Gastroesophageal sphincter (tissue), 4 donors: ENCODE measurements at places on chromosomes 7 and 10.
A peak's percentile ranks its signal among the peaks of the same experiment; 100 is the strongest.

DNA sequence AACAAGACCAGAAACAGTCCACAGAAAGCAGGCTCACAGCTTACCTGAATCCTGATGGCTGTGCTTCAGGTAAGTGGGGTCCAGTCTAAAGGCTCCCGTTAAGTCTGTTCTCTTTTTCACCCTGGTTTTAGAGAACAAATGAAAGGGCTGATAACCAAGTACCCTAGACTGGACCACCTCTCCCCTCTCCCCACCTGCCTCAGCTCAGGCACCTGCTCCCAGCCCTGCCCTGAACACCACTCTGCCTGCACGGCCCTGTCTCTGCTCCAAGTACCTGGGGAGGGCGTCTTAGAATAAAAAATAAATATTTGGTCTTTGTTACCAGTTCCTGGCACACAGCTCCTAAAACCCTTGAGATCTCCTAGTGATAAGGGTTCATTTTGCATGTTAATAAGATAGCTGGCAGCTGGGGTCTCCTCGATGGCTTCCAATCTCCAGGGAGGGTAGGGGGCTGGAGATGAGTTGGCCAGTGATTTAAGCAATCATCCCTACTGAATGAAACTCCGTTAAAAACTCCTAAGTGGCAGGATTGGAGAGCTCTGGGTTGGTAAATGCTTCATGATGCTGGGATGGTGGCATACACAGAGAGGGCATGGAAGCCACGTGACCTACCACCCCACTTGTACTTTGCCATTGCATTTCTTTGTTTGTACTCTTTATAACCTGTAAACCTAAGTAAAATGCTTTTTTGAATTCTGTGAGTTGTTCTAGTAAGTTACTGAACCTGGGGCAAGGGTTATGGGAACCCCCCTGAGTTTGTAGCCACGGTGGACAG lies 29.8 kb upstream of the FIGNL1 start:
- no peak for ATAC-seq

GRCh38 chr7:149599636-149600206 lies 102.1 kb upstream of the ZNF746 start:
- no peak for ATAC-seq

- ATAC-seq: no peak
Measured at GRCh38 chr10:86936661-86937501, 20.5 kb downstream of the MMRN2 start.

GRCh38 chr10:76558586-76558985 lies 1079.0 kb downstream of the KCNMA1 start:
- ATAC-seq: peak; percentile 57

DNA sequence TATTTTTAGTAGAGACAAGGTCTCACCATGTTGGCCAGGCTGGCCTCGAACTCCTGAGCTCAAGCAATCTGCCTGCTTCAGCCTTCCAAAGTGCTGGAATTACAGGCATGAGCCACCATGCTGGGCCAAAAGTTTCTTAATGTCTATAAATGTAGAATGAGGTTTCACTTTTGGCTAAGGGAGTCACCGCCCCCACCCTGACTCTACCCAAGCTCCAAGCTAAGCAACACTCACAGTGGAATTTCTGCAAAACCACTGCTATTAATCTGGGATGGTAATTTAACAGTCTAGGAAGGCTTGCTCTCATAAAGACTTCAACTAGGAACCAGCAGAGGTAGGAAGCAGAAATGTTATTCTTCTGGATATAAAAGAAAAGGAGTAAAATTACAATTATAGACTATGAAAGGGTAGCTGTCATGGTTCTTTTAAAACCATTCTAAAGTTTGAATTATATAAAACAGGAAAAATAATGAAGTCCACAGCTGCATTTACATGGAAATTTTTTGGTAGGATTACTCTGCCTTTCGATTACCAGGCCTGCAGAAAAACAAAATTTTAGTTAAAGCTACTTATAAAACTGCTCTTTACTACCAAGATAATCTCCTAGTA lies 211.6 kb downstream of the SFMBT2 start:
- ATAC-seq: no peak

DNA sequence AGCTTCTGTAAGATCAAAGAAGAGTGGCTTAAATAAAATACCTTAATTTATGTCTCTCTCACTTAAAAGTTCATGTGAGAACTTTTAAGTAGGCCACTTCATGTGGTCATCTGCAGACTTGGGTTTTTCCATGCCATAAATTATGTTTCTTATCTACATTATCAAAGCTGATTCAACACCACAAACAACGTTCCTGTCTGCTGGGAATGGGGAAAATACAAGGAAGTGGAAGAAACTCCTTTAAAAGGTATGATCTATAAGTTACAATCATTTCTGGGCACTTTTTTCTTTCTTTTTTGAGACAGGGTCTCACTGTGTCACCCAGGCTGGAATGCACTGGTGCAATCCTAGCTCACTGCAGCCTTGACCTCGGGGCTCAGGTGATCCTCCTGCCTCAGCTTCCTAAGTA lies 16.9 kb upstream of the OTUD1 start:
- no peak for ATAC-seq

- peak; percentile 61 for ATAC-seq
Measured at GRCh38 chr10:98323221-98324164, 55.5 kb upstream of the LOXL4 start.

GRCh38 chr7:37342176-37342687 lies 106.4 kb downstream of the ELMO1 start:
- ATAC-seq: no peak

DNA sequence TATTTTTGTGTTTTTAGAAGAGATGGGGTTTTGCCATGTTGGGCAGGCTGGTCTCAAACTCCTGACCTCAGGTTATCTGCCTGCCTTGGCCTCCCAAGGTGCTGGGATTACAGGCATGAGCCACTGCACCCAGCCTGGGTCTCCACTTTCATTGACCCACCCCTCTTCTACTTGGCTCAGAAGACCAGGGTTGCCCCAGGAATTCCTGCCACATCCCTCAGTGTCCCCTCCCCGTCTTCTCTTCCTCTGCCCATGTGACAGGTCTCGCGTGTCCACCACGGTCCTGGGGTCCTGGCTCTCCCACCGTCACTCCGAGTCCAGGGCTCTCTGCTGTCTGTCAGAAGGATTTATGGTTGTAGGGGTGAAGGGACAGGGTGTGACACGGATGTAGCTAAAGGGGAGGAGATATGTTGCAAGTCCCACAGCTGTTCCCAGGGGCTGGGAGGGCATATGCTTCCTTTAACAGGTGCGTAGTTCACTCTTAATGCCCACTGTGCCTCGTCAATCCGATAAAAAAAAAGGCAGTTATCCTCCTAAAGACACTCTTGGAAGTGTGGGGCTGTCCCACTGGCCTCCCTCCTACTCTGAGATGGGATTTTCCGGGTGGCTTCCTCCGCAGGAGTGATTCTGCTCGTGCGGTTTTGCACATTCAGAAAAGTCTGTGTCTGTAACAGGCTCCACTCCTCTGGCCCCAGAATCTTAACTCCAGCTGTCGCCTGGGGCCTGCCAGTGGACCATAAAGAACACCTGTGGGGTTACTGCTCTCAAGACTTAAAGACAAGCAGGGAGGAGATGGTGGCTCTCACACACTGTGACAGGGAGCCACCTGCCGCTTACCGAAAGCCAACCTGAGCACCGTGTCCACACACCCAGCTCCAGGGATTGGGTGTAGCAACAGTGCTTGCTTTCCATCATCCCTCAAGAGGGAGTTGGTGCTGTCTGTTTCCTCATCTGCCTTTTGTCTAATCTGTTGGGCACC lies 36.7 kb upstream of the SHH start:
- no peak for ATAC-seq

DNA sequence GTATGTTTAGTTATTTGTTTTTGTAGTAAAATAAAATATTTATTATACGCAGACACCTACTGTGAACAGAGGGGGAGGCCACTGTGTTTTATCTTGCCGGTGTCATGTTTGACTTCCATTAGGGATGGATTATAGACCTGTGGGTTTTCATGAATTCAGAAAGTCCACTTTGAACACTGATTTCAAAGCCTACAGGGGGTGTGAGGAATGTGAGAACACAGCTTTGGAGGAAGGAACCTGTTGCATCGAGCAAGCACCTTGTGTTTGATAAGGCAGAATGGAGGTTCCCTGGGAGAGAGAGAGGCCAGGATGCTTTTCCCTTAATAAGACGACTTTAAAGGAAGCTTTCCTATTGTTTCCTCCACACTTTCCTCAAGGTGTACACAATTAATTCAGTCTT lies 665.0 kb upstream of the MGMT start:
- ATAC-seq: no peak

- ATAC-seq: no peak
Measured at GRCh38 chr7:83956104-83956503, 238.5 kb downstream of the SEMA3A start.

DNA sequence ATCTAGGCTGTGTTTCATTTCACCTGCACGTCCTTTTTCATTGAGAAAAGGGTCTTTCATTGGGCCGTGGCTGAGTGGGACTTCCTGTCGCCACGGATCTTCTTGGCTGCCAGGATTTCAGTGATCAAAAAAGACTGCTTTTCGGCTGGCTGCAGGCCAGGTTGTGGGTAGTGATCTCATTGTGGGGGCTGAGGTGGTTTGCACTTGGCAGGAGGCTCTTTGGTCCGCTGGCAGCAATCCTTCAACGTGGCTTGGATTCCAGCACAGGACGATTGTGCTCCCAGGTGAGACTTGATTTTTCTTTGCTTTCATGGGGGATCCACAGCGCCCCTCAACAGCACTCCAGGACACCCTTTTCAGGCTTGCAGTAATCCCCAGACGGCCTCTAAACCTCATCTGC lies 29.0 kb upstream of the ZNF273 start:
- no peak for ATAC-seq

DNA sequence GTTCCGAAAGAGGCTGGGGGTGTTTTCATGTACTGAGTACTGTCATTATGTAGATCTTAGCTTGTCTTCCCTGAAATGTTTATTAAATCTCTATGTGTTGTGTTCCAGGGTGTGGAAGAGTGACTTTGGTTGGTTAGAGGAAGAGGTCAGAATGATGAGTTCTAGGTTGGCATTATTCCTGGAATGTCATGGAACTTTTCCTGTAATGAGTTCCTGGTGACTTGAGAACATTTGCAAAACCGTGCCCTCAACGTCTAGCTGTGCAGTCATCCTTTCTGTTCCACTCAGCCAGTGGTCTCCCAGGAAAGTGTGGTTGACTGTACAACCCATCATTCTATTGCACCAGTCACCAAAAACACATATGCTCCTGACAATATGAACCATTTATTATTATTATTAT lies 129.6 kb downstream of the BICC1 start:
- peak; percentile 22 for ATAC-seq

- no peak for ATAC-seq
Measured at GRCh38 chr7:69585169-69585568, 13.1 kb upstream of the AUTS2 start.

GRCh38 chr10:97850446-97850845 lies 803 bp downstream of the GOLGA7B start:
- no peak for ATAC-seq

DNA sequence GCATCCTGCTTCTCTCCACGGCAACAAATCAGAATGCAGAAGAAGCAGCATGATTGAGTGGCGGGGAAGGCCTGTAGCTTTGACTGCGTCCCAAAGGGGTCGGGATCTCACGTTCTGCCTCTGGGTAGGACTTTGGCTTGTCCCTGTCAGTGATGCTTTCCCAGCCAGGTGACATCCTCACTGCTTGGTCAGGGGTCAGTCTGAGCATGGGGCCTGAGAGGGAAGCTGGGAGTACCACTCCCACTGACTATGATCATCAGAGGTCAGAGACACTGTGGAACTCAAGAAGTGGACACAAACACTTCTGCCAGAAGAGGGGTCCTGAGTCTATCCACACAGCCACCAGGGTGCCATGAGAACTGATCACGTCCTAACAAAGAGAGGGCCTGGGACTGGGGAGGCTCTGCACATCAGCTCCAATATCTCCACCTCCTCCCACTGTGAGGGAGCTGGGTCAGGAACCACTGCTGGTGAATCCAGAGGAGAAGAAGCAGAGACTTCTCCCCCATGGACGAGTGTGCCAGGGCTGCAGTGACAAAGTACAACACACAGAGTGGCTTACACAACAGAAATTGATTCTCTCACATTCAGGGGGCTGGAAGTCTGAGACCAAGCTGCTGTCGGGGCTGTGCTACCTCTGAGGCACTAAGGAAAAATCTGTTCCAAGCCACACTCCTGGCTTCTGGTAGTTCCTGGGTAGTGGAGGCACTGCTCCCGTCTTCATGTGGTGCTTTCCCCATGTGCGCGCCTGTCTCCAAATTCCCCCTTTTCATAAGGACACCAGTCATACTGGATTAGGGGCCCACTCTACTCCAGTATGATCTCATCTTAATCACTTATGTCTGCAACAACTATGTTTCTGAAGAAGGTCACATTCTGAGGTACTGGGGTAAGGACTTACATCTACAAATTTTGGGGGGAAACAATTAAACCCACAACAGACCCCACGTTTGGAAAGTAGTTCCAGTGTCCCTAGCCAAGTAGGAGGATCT lies 131.1 kb downstream of the CYP26A1 start:
- ATAC-seq: no peak

GRCh38 chr10:45463244-45464116 lies 89.5 kb downstream of the ALOX5 start:
- ATAC-seq: no peak

DNA sequence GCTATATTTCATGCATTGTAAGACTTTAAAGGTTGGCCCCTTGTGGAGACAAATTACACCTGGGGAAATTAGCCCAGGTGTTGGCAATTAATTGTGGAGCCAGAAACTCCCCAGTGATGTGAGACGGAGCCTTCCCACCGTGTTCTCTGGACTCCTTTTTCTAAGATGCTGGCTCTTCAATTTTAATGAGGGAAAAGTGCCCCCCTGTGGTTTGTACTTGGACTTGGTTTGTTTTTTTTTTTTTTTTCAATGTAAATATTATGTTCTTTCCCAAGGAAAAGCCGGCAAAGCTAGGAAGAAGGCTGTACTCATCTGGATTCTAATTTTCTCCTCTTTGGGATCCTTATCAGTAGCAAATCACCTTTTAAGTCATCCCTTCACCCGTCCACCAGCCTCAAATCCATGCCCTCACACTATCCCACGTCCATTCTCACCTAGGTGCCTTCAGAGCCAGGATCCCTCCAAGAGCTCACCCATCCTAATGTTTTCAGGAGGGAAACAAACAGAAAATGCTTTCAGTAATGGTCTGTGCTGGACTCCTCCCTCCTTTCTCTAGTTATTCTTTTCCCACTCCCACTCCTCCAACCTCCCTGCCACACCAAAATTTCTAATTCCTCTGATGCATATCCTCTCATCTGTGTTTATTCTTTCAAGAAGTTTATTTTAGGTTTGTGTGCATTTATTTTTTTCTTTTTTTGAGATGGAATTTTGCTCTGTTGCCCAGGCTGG lies 20.4 kb upstream of the ST8SIA6 start:
- ATAC-seq: no peak

GRCh38 chr10:26857991-26858706 lies 2.6 kb downstream of the ABI1 start:
- no peak for ATAC-seq

GRCh38 chr10:122178655-122179054 lies 92.4 kb upstream of the BTBD16 start:
- ATAC-seq: no peak

- no peak for ATAC-seq
Measured at GRCh38 chr7:7569615-7570014, 2.9 kb downstream of the MIOS start.

GRCh38 chr7:158963771-158964241 lies 107.4 kb downstream of the DYNC2I1 start:
- ATAC-seq: peak; percentile 72

- no peak for ATAC-seq
Measured at GRCh38 chr7:16535500-16535899, 8.9 kb downstream of the LRRC72 start.

GRCh38 chr7:135853008-135853407 lies 104.4 kb upstream of the FAM180A start:
- ATAC-seq: no peak

- no peak for ATAC-seq
Measured at GRCh38 chr7:30246392-30246791, 38.0 kb upstream of the ZNRF2 start.

- no peak for ATAC-seq
Measured at GRCh38 chr10:63901228-63901627, 380.0 kb downstream of the REEP3 start.
